Left colon (tissue), 2 donors: ENCODE measurements at places on chromosomes 4 and X. TPM values are rescaled to one million over a fixed set of nuclear protein-coding genes. Genes with fewer than 3 reads are reported as not detected.
A peak's percentile ranks its signal among the peaks of the same experiment; 100 is the strongest.

- no peak for DNase-seq
Measured at GRCh38 chr4:53364624-53365023, 1.2 kb downstream of the SCFD2 start.

DNA sequence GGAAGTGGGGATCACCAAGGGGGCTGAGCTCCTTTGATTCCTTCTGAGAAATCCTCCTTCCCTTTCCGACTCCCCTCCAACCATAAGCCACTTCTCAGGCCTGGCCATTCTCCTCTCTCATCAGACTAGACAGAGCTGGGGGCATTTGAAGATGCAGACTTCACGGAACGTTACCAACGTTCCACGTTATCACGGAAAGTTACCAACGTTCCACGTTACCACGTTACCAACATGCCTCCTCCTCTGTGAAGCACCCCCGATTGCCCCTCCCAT, 85.4 kb upstream of the WWC2 start:
- DNase-seq = no peak

- DNase-seq = no peak
Measured at GRCh38 chr4:156294577-156294976, 340.9 kb upstream of the CTSO start.

- no peak for DNase-seq
Measured at GRCh38 chr4:55736605-55737183, 82.9 kb upstream of the EXOC1L start.

GRCh38 chr4:122764821-122765215, 32.3 kb downstream of the BBS12 start:
- no peak for DNase-seq

GRCh38 chr4:16607241-16608066, 291.0 kb downstream of the LDB2 start:
- no peak for DNase-seq

DNA sequence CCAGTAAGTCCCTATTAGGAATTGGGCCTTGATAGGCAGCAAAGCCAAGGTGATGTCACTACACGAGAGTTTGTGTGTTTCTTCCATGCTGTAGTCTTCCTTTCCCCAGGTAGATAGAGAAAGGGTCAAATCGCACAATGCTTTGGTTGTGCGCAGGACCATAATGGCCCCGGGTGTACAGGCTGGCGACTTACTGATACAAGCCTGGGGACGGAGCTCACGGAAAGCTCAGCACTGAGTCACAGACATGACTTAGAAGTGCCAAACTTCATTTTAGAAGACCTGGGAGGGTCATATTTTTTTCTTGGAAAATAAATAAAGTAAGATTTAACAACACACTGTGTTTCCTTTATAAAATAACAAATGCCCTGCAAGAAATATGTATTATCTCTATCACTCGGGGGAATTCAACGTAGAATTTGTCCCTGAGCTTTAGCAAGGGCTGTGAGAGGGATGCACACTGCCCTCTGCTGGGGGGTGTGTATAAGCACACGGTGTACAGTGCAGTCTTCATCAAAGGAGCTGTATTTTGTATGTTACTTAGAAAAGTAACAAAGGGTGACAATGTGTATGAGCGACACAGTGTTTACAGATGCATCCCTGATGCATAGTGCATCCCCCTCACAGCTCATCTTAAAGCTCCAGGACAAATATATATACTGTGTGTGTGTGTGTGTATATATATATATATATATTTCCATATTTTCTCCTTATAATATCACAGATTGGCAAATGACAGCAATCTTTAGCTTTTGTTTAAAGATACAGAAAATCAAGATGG, 254.5 kb upstream of the VEGFC start:
- no peak for DNase-seq

DNA sequence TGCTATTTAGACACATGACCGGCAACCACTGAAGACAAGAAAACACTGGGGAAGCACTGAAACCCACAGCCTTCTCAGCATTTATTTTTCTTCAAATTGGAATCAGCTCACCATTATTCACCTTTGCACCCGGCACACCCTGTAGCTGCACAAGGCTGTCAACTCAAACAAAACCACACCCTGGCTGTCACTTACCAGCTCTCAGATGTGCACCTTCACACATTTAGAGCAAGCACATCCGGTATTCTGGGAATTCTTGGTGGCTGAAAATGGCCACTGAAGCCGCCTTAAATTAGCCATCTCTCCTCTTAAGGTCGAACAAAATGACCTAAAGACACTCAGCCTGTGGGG, 5.9 kb downstream of the ZFYVE28 start:
- peak; percentile 86 for DNase-seq

DNA sequence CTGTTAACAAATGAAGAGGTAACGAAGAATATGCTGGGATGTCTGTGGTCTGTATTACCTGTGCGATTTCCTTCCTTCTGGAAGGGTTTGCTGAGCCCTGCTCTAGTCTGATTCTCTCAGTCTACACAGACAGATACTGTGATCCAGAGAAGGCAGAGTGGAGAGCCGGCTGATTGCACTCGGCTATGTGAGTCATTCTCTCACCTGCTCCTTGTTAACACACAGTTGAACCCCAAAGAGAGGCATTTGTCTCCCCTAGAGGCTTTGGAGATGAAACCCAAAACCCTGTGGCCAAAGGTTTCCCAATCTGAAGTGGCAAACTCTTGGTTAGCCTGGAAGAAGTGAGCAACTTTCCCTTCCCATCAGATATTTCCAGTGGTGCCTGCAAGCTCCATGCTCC, 78.1 kb upstream of the GPC4 start:
- no peak for DNase-seq

GRCh38 chrX:35919536-35920309, at the start of gene CFAP47:
Gene CFAP47 (plus strand): TSS chrX:35919734. CDS start chrX:35919800, 66 bp downstream.
- DNase-seq = peak; percentile 48

GRCh38 chr4:80009806-80010205, 63.2 kb downstream of the ANTXR2 start:
- no peak for DNase-seq

GRCh38 chr4:16750882-16751642, 147.4 kb downstream of the LDB2 start:
- no peak for DNase-seq

PDE5A gene
- 30.7 TPM for total RNA-seq

PDGFRA gene
- total RNA-seq = 30.8 TPM

NLGN4X gene
- 1.8 TPM for total RNA-seq

RASL11B gene
- total RNA-seq = 0.17 TPM

DNAAF6 gene
- total RNA-seq = not detected

TRO gene
- total RNA-seq = 1.5 TPM

PRKG2 gene
- total RNA-seq = 8.0 TPM

HTT gene
- 59.1 TPM for total RNA-seq

NR3C2 gene
- total RNA-seq = 131 TPM

AGTR2 gene
- total RNA-seq = 0.14 TPM

MAGEC3 gene
- total RNA-seq = not detected
